ENCODE measurements at places on chromosomes 5 and 9.

- no peak for DNase-seq
Observed at GRCh38 chr9:6109571-6109970, 94.1 kb upstream of the RANBP6 start.

DNA sequence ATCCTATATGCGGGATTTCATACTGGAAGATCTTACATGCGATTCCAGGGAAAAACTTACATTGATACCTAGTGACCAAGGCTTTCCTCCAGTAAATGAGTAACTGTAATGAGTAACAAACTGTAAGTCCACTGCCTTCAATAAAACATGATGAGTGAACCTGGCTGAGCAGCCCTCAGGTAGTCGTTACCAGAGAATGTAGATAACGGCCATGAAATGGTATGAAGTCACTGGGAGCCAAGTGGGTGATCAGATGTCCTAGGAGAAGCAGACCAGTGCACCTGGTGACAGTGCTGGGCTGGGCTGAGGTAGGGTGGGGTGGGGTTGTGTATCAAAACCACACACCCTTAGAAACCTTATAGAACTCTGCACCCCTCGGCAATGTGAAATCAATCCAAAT lies 203.6 kb downstream of the ALDH1A1 start:
- DNase-seq, result no peak

DNA sequence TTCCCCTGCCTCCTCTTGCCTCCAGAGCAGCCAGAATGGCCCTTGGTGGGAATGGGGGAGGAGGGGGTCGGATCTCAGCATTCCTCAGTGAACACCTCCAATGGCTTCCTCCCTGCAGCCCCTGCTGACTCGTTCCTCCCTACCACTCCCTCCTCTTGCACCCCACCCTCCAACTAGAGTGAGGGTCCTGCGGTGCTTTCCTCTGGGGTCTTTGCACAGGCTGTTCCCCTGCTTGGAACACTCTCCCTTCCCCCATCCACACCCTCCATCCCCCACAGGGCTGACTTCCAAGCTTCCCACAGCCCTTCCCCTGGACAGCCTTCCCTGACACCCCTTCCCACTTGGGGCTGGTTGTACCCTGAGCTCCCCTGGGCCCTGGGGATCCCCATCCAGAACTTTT lies 70.4 kb upstream of the NEK6 start:
- no peak for DNase-seq

DNA sequence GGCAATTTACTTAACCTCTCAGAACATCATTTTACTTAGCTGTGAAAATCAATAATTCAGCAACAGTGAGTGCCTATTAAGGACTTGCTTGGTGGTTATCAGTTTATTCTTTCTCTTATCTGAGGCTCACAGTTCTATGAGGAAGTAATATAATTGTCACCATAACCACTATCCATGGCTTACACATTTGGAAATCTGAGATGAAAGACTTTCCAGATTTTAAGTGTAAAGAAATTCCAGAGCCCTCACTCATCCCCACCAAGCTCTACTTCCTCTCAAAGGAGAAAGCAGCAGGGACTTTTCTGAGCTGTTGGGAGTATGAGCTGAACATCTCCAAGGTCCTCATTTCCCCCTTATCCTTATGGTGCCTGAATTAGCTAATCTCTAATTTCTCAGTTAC lies 321.5 kb downstream of the FBXL7 start:
- DNase-seq, result no peak

DNA sequence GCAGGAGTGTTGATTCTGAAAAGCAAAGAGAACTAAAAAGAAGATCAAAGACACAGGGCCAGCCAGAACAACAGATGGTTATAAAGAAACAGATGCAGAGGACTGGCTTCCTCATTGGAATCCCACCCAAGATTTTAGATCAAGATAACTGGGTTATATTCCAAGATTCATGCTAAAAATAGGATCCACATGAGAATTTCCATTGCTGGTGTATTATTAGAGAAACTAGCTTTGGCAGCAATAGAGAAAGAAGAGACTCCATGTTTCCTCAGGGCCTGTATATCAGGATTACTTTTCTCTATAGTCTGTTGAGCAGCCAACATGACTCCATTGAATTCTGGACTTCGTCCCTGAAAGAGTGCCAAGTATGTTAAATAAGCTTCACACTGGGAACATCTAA lies 367.3 kb downstream of the TUSC1 start:
- no peak for DNase-seq

GRCh38 chr9:97803167-97804058 lies 49.6 kb upstream of the FOXE1 start:
- DNase-seq, result peak; percentile 32

- DNase-seq, result no peak
Observed at GRCh38 chr5:139394654-139395566, at the start of gene PROB1. Gene PROB1 (minus strand): TSS chr5:139395104. CDS start chr5:139395081, 23 bp downstream.

DNA sequence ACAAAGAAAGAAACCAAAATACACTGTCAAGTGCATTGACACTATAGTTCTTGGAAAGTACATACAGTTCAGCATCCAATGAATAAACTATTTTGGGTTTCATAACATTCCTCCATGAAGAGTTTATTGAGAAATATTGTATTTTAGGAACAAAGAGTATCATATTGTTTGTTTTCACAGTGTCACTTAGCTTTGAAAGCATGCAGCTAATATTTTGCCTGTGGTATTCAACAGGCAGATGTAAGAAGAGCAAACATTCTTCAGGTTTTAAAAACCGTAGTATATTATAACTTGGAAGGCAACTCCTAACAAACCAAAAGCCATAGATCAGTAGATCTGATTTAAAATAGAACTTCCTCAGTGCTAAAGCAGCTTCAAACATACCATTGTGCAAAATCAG lies 4.5 kb downstream of the PRELID2 start:
- no peak for DNase-seq

DNA sequence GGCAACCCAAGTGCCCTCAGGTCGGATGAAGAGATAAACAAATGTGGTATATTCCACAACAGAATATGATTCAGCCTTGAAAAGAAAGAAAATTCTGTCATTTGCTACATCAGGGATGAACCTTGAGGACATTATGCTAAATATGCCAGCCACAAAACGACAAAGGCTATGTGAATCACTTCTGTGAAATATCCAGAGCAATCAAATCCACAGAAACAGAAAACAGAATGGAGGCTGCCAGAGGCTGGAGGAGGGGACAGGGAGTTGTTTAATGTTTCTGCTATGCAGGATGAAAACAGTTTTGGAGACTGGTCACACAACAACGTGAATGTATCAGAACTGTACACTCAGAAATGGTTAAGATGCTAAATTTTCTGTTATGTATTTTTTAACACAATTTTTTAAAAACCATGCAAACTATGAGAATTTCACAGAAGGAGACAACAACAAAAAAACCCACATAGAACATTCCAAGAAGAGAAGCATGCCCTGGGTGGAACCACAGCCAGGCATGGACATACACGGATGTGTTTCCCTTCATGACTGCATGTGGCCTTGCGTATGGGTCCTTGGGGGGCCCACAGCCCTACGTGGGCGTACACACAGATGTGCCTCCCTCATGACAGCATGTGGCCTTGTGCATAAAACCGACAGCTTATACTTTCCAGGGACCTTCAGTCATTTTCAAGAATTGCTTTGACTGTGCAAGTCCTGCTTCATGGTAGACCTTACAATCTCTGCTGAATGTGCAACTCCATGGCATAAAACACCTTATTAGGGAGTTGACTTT lies 146.7 kb downstream of the ROR2 start:
- no peak for DNase-seq

DNA sequence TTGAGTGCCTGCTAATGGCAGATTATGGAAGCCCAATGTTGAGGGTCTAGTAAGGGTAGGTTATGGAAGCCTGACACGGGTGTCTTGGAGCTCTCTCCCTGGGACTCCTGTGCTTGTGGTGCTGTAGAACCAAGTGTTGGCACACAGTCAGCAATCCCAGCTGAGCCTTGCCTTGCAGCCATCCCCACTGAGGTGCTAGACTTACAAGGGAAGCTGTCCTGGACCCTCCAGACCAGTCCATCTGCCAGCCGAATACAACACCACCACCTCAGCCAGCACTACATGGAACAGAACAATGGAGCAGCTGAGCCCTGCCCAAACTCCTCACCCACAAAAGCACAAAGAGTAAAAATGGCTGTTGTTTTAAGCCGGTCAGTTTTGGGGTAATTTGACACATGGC lies 90.5 kb upstream of the DNAH5 start:
- no peak for DNase-seq

Data from HL-60 (cell line).